ENCODE measurements at places on chromosomes 4 and X.
A peak's percentile ranks its signal among the peaks of the same experiment; 100 is the strongest.

DNA sequence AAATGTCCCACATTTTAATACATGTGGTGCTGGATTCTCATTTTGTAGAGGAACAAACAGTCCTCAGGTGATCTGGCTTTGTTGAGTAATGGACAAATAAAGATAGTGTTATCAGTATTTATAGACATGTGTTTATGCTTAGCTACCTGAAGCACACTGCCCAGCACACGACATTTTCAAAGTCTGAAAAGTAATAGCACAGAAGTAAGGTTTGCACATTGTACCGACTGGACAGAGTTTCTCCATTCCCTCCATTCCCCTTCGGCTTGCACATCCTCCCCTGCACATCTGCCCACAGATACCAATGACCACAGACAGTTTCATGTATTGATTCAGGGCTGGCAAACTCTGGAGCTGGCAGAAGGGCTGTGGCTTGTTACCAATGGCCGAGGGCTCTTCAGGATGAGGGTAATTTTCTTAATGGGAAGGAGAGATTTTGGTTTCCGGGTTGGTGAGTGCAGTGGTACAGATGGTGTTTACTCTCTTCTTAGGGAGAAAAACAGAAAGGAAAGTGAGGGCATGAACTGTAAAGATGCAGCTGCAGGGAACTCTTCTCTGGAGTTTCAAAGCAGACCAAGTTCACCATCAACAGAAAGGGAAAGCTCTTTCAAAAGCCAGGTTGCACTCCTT is 2.3 kb downstream of the GRPR start:
- no peaks in the 10 kb centered on the region for H3K36me3 ChIP-seq
- H3K4me1 ChIP-seq: no peaks in the 10 kb centered on the region
- H3K27me3 ChIP-seq: no peaks in the 10 kb centered on the region
- H3K4me3 ChIP-seq: no peak overlapping the region
- no peak for DNase-seq
- H3K27ac ChIP-seq: no peak overlapping the region

- H3K36me3 ChIP-seq: no peaks in the 10 kb centered on the region
- no peaks in the 10 kb centered on the region for H3K4me1 ChIP-seq
- H3K27ac ChIP-seq: no peak overlapping the region
Observed at GRCh38 chr4:59936566-59936965, 1263.6 kb upstream of the ADGRL3 start.

DNA sequence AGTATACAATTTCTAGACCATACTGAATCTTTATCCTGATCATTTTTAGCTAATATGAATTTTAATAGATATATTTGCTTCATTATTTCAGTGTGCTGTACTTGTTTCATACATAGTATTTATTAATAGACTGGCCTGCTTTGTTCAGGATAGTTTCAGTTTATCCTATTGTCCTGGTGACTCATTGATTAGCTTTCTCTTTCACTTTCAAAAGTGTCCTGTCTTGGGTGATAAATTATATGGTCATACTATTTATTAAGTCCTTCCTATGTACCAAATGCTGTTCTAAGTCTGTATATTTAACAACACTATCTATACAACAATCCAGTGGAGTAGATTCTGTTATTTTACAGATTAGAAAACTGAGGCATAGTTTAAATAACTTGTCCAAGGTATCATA is 153.8 kb upstream of the RAPGEF2 start:
- H3K4me1 ChIP-seq: no peaks in the 10 kb centered on the region
- no peak overlapping the region for H3K27ac ChIP-seq
- H3K36me3 ChIP-seq: no peaks in the 10 kb centered on the region

GRCh38 chrX:31165241-31166035 is 93.6 kb upstream of the FTHL17 start:
- H3K27ac ChIP-seq: no peak overlapping the region
- H3K27me3 ChIP-seq: no peaks in the 10 kb centered on the region
- no peaks in the 10 kb centered on the region for H3K4me1 ChIP-seq
- no peaks in the 10 kb centered on the region for H3K36me3 ChIP-seq

GRCh38 chrX:95057341-95057740 is 1383.3 kb downstream of the FAM133A start:
- no peaks in the 10 kb centered on the region for H3K4me1 ChIP-seq
- H3K27ac ChIP-seq: no peak overlapping the region
- no peak overlapping the region for H3K4me3 ChIP-seq
- H3K27me3 ChIP-seq: no peaks in the 10 kb centered on the region
- no peak for DNase-seq
- no peaks in the 10 kb centered on the region for H3K36me3 ChIP-seq

DNA sequence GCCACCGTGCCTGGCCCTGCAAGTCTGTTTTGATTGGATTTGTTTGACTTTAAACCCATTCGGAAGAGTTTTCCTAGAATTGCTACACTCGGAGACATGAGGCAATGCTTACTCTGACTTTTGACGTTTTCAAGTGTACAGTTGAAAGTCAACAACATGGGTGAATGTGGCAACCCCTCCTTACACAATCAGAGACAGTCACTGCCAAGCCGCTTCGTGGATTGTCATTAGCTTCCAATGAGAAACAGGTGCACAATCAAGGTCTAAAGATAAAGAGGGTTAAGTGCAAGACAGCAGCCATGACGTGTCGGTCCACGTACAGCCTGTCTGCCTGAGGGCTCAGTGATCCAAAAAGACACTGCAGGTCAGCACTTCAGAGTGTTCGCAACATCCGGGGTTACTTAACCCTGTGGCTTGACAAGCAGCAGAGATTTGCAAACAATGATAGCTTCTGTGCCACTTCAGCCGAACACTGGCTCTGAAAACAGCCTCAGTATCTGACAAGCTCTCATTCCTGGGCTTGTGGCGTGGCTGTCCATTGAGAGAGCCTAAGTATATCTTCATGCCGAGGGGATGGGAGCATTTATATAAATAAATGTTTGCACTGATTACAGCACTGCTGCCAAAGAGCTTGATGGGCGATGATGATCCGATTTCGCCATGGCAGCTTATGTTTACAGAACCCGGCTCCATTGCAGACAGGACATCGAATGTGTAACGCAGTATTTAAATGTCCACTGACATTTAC is 180.0 kb downstream of the DHRSX start:
- no peaks in the 10 kb centered on the region for H3K27me3 ChIP-seq
- no peak overlapping the region for H3K27ac ChIP-seq
- peak; percentile 8 for DNase-seq
- no peaks in the 10 kb centered on the region for H3K4me1 ChIP-seq

GRCh38 chr4:149409555-149409962 is 406.1 kb downstream of the IQCM start:
- no peak for DNase-seq
- no peaks in the 10 kb centered on the region for H3K36me3 ChIP-seq
- no peak overlapping the region for H3K27ac ChIP-seq
- no peak overlapping the region for H3K4me3 ChIP-seq
- H3K27me3 ChIP-seq: no peaks in the 10 kb centered on the region
